HS-5 (cell line): ENCODE measurements at places on chromosomes 3 and 15.
A peak's percentile ranks its signal among the peaks of the same experiment; 100 is the strongest.

- DNase-seq, result no peak
These were observed 486.4 kb downstream of the FHIT start for GRCh38 chr3:60764870-60765269.

GRCh38 chr3:127767126-127767525, 55.2 kb downstream of the MGLL start:
- DNase-seq, result no peak

GRCh38 chr15:80679804-80680175, 15.3 kb upstream of the ABHD17C start:
- DNase-seq, result no peak

DNA sequence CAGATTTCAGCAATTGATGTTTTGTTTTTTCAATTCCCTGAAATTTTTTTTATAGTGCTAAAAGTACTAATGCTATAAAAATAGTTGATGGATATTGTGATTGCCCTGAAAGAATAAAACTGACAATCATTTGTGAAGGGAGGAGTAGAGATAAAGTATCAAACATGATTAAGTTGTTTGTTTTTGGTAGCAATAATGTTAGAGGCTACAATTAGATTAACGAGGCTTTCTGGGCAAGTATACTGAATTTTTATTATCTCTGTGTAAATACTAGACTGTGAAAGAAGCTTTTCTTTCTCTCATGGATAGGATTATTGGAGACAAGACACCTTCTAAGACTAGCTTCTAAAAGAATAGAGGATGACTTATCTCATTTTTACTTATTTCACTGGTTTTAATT, 15.6 kb downstream of the NR1D2 start:
- DNase-seq, result no peak

GRCh38 chr15:71747128-71748083, 62.9 kb upstream of the NR2E3 start:
- DNase-seq, result peak; percentile 80

DNA sequence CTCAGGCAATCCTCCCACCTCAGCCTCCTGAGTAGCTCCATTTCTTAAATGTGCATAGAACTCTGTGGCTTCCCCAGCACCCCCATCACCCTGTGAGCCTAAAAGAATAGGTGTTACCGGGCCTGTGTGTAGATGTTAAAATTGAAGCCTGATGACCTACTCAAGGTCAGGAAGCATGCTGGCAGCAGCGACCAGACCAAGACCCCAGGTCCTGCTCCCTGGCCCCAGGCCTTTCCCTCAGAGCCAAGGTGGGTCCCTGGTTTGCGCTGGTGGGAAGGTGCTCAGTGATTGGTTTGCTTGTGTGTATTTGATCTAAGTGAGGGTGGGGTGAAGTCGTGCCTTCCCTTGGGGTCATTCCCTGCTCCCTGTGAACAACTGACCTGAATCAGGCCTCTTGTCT, 18.4 kb upstream of the CRABP1 start:
- no peak for DNase-seq

DNA sequence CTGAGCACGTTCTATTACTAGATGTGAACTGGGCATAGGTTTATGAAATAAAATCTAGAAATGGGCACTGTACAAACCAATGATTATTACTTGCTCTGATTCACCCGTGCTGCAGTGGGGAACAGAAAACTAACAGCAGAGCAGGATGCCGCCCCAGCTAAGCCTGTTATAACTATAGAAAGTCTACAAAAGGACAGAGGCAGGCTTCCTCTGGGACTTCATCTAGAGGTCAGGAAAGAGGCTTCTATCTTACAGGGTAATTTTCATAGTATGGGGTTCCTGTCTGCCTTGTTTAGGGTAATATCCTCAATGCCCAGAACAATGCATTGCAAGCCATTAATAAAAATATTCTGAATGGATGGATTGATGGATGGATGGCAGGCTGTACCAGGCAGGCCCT, 177.0 kb upstream of the TBL1XR1 start:
- DNase-seq, result no peak

- no peak for DNase-seq
These were observed 475.2 kb upstream of the PPP2R3A start for GRCh38 chr3:135490219-135490915.

- peak; percentile 53 for DNase-seq
These were observed 280.5 kb downstream of the GAP43 start for GRCh38 chr3:115903843-115904242.

DNA sequence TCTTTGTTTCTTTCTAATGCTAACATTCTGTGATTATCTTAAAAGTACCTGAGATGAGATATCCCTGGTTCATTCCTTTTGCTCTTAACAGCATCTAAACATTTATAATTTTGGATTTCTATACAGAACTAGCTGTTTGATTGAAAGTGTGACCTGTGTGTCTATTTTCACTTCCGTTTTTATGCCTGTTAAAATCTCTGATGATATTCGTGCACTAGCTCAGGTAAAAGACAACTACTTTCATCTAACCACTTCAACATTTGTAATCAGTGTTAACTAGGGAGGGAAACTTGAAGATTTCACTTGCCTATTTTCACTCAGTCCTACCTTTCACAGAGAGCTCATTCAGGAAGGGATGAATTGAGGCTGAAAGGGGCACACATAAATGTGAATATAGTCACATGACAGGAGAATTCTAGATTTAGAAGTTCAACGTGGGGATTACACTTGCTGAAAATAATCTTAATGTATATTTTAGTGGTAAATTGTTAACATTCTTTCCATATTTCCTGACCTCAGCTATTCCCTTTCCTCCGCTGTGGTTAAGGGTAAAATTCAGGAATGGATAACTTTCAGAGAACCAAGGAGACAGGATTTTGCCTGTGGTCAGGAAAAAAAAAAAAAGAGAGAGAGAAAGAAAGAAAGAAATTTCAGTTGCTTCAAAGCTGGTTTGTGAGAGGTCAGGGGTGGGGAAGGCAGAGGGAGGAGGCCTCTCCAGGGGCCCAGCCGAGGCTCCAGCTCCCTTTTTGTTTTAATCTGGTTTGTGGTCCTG, 159.8 kb upstream of the TSC22D2 start:
- DNase-seq, result peak; percentile 83

GRCh38 chr15:93506646-93507045, 417.6 kb upstream of the RGMA start:
- no peak for DNase-seq

DNA sequence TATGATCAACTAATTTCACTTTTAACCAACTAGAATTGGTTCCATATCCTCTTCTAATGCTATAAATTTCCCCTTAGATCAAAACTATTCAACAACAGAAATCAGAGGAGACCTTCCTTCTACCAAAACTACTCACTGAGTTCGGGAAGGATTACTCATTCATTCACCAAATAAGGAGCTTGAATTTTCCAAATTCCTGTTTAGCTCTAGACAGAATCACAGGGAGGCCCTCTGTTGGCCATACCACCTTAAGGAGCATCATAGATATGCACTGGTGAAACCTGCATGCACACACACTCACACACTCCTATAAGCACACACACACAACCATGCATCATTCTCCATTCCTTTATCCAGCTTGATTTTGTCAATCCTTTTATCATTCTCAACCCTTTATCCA, 49.0 kb downstream of the SUCLG2 start:
- DNase-seq, result peak; percentile 43

DNA sequence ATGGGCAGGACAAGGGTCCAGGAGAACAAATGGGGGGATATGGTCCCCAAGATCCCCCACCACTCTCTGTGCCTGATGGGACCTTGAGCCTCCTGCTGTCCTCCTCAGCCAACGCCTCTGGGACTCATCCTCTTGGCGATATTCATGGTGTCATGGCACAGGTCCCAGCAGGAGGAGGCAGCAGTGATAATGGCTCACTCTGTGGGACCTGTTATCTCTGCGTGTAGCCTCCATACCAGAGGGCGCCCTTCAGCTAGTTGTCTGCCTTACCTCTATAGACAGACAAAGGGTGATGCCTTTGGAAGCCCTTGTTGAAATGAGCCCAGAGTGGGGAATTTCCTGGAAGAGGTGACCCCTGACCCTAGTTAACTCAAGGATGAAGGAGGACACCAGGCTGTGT, 7.4 kb downstream of the ZBTB47 start:
- DNase-seq, result no peak

DNA sequence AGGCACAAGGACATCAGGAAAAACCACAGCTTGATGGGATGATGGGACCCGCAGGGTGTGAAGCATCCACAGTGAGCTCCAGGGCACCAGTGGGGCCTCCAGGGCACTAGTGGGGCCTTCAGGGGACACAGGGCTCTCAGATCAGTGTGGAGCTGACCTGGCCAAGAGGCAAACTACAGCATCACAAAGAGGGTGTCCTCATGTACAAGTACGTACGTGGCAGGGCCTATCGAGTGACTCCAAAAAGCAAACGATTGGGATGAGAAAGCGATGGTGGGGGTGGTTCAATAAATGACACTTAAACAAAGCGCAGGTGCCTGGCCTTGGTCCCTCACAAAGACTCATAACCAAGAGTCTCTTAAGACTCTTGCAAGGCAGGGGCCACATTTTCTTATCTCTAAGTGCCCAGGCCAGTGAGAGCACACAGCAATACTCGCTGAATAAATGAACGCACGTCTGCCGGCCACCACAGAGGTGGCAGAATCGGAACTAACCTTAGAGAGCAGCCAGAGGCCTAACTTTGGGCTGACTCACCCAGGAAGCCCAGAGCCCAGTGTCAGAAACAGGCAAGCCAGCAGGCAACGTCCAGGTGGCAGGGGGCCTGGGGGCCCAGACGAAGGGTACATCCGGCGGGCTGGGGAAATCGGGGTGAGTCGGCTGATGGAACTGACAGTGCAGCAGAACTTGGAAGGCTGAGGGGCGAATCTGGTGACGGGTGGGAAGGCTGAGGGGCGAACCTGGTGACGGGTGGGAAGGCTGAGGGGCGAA, 8.7 kb downstream of the PCSK6 start:
- no peak for DNase-seq

DNA sequence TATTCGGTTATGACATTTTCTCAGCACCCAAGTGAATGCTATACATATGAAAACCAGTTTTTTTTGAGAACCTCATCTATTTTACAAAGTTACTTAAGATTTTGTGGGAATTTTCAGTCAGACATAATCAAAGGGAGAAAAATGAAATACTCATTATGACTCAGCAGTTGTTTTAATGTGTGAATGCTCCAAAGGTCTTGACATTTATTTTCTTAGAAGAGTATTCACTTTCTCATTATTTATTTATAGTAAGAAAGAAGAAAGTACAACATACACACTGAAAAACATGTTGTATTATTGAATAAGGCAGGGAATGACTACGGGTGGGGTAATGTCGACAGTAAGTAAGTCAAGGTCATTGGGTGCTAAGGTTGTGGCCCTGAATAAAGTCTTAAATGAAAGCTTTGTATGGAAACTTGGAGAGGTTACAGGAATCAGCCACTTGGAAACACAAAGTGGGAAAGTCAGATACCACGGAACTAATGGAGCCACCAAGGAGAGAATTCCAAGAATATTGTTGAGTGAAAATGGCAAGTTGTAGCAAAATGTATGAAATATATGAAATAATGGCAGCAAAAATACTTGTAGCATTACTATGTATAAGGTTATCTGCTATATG, 844.5 kb downstream of the TBL1XR1 start:
- no peak for DNase-seq

DNA sequence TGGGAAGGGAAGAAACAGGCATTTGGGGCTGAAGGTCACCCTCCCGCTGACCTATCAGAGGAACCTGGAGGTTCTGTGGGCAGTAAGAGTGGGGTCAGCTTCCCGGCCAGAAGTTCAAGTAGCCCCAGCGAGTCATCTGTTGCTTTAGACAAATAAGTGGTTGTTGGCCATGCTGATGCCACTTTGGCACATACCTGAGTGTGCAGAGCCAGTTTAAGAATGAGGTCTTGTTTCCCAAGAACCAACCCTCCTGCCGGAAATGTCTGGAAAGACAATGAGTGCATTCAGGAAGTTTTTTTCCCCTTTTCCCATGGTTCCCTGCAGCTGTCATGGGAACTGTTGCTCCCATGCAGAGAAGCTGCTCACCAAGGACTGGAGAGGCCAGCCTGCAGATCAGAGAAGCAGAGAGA, 166.7 kb downstream of the ZNF621 start:
- DNase-seq, result no peak

DNA sequence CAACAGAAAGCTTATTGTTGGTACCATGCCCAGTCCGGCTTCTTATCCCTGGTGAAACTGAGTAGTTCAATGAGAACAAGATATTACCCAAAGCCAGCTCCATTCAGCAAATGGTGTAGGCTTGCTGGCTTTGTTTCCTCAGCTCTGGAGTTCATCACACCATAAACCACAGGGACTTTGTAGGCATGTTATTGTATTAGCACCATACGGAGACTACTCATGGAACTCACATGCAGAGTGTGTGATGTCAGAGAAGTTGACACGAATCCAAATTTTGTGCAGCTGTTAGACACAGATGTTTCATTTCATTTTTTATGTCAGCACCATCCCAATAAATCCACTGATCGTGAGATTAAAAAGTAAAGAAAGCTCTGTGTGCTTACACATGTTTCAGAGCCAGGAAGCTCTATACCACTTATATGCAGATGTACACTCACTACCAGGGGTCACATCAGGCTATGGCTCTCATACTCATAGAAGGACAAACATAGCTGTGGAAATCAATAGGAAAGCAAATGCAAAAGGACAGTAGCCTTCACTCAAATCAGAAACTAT, 63.4 kb upstream of the LEKR1 start:
- no peak for DNase-seq

- DNase-seq, result no peak
These were observed 71.9 kb upstream of the GOLGA8B start for GRCh38 chr15:34655326-34655725.

GRCh38 chr3:63240381-63240902, 37.7 kb upstream of the SYNPR start:
- no peak for DNase-seq
